ENCODE measurements at places on chromosomes 1 and 21.

GRCh38 chr1:119294199-119294598 is 74.4 kb upstream of the HAO2 start:
- no peak for DNase-seq

- no peak for DNase-seq
Measured at GRCh38 chr1:156111355-156111962, 3.1 kb upstream of the LMNA start.

DNA sequence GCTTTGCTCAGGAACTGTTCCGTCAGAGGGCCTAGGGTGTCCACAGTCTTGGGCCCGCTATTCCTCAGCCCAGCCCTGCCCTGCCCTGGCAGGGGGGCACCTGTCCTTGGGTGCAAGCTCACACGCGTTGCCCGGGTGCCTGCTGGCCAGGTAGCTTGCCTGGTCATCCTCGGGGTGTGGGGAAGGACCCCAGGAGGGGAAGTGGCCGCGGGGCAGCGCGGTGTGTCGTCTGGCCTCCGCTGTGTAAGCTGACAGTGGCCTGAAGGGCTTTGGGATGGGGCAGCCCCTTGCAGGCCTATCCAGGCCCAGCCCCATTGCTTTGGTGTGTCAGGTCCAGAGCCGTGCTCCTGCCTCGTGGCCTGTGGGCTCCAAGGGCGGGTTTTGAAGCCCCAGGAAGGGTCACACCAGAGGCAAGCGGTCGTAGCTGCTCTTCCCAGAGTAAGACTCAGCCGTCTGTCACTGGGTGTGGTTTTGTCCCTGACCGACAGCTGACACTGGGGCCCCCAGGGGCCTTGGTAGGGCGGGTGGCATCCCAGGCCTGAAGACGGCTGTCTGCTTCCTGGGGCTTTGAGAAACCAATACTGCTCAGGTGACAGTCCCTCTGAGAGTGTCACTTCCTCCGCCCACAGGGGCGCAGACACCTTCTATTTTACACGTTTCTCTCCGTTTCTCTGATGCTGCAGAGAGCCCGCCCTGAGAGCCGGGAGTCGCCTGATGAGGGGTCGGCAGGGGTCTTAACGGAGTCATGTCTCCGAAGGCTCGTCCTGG is 72.1 kb downstream of the SKI start:
- DNase-seq = no peak

DNA sequence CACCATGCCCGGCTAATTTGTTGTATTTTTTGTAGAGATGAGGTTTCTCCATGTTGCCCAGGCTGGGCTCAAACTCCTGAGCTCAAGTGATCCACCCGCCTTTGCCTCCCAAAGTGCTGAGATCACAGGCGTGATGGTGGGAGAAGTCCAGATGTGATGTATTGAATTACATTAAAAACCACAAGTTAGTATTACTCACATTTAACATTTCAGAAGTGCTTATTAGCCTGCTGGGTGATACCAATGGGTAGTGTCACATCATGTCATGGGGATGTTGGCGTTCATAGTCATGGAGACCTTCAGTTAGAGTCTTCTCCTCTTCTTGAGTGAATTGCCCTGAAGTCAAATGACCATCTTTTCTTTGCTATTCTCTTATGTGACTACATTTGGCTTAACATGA is 63.6 kb upstream of the VAMP3 start:
- DNase-seq = no peak

GRCh38 chr1:202348005-202348508 is 442 bp upstream of the PPP1R12B start:
- DNase-seq = no peak

GRCh38 chr1:21265644-21266043 is 24.6 kb downstream of the ECE1 start:
- no peak for DNase-seq

- no peak for DNase-seq
Measured at GRCh38 chr1:95957748-95958147, 723.7 kb downstream of the RWDD3 start.

DNA sequence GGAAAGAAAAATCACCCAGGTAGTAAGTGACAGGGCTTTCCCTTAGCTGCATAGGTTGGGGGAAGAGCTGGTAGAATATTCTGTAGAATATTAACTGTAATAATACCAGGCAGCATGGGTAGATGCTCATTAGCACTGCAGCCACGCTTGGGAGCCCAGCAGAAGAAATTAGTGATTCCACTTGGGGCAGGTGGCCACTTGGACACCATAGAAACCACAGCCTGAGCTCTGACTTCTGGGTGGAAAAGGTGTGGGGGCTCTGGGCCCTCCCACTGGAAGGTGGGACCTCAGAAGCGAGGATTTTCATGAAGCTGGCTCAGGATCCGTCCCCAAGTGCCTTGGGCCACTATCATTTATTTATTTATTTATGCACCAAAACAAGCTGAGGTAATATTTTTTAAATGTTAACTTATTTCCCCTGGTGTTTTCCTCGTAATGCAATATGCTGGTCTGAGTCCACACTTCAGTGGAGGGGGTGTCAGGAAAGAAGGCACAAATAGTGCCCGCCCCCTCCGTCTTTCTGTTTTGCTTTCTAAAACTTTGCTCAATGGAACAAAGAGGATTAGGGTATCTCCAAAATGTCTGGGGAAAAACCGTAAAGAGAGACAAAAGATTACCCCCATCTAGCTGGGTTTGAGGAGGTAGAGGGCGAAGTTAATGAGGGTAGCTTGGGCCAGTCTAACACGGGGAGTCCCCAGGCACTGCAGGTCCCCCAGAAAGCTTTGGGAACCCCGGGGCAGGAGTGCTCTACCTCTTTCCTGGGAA is 75.2 kb upstream of the GADD45A start:
- DNase-seq = no peak

GRCh38 chr1:68232289-68233148 is at the start of gene WLS:
TSS of gene WLS (minus strand) at chr1:68232523. CDS start at chr1:68232299, 224 bp downstream.
- DNase-seq = peak; percentile 40

DNA sequence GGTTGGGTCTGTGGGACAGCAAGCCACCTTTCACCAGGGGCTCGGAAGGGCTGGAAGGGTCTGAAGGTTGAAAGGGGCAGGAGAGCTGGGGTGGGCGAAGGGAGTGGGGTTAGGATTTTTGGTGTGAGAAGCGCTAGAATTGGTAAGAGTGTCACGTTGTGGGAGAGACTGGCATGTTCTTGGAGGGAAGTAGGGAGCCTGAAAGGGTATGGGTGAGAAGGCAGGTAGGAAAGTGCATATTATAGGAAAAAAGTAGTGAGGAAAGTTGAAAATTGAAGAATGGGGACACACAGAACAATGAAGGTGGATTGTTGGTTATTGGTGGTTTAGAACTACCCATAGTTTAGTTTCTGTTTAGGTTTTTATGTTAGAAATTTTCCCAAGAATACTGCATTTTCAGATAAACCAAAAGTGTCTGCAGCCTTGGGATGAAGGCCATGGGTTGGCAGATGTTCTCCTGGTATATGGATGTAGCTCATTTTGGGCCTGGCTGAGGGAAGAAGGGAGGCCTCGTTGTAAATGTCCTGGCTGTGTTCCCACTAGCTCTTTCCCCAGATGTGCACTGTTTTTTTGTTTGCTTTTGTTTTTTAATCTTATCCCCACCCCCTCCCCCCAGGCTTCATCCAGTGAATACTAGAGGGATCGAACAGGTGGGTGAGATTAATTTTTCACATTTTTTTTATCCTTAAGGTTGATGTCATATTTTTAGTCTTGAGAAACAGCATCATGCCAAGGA is 1.2 kb downstream of the LRRC42 start:
- no peak for DNase-seq

- no peak for DNase-seq
Measured at GRCh38 chr1:33008051-33008914, 28.4 kb downstream of the AK2 start.

GRCh38 chr1:10401281-10401680 is 2.4 kb downstream of the PGD start:
- DNase-seq = no peak

- no peak for DNase-seq
Measured at GRCh38 chr1:67579623-67580394, 105.2 kb upstream of the GADD45A start.

GRCh38 chr1:238360474-238360873 is 469.8 kb upstream of the ZP4 start:
- no peak for DNase-seq

GRCh38 chr1:25038699-25039098 is 108.6 kb upstream of the RUNX3 start:
- no peak for DNase-seq

DNA sequence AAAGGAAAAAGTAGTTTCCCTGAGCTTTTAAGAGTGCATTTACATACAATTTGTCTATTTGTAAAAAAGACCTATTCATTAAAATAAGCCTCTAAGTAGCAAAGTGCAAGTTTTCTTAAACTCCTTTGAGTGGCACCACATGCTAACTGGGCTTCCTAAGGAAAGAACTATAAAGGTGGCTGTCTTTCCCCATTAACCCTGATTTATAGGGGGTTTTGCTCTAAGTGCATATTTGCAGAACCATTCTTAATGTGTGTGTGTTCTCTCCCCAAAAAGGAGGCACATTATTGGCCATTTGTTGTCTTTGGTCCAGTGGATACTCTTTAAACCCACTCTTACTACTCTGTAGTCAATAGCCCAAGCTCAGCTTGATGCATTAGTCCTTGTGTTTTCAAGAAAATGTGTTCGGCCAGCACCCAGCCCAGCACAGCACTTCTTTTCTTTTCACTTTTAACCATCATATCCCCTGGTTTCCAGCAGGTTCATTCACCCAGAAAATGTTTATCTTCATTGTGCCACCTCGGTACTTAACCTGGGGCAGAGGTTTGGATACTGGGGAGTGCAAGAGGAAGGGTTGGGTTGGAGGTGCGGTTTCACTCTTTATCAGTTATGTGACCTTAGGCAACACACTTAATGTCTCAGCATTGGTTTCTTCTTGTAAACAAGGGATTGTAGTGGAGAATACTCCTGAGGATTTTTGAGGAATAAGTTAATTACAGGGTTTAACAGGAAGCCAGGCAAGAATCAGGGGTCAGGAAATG is 161.9 kb upstream of the UBE2U start:
- DNase-seq = no peak
